ENCODE measurements at places on chromosomes 3 and 15.

DNA sequence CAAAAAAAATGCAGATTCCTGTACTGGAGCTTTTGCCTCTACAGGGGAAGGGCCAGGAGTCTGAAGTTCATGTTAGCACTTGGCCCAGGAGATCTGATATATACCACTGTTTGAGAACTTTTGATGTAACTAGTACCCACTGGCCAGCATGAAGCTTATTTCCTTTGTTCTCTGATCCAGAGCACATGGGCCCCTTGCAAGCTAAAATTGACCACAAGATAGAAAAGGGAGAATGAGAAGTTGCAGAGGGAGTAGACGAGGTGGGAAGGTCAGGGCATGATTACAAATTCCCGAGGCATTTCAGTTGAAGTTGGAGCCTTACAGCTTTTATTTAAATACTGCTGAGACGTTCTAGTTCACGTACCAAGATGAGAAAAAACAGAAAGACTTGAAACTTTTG, 28.2 kb downstream of the TGM4 start:
- ATAC-seq: no peak

- peak; percentile 92 for ATAC-seq
These were observed 27.6 kb downstream of the RFT1 start for GRCh38 chr3:53102601-53103147.

GRCh38 chr15:26325495-26325894, 447.4 kb downstream of the GABRB3 start:
- ATAC-seq: no peak

- ATAC-seq: no peak
These were observed 476.7 kb downstream of the CNTN3 start for GRCh38 chr3:74137790-74138189.

GRCh38 chr3:7843441-7843840, 658.2 kb upstream of the LMCD1 start:
- no peak for ATAC-seq

GRCh38 chr15:72092006-72092405, 25.9 kb downstream of the MYO9A start:
- ATAC-seq: no peak

DNA sequence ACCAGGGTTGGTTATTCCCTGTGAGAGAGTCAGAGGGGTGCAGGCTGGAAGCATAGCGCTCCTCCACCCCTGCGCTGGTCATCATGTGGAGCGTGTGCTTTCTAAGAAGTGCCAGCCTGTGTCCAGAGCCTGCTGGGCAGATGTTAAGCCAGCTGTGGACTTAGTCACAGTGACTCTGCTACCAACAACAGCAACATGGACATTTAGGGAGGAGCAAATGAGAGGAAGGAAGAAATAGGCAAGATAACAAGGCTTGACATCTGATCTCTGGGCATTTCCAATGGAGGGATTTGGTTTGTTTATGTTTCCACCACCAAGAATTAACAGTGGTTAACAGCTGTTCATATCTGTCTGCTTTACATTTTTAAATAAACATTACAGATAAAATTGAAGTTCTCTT, 36.4 kb upstream of the MYZAP start:
- ATAC-seq: no peak

DNA sequence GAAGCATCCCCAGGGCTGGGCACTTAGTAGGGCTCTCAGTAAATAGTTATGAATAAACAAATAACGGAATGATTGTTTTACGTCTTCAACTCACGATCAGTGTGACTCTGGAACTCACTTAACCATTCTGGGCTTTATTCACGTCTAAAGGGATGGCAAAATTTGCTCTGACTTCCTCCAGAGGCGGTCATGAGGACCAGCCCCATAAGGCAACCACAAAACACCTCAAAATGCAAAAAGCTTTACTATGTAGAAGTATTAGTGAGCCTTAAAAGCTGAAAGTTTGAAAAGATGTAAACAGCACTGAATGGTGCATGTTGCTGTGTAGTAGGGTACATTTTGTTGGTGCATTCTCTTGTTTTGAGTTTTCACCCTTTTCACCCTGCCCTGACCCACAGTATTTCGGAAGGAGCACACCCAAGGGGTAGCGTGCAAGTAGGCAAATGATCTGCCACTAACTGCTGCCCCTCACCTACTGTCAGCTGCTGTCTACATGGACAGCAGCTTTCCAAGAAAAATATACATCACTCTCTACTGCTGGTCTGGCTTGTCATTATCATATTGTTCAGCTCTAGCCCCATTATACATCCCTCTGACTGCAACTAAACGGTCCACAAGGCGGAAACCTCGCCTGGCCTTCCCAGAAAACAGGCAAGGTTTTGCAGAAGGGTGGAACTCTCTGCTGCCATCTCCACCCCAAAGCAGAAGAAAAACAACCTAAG, 308.5 kb upstream of the PROK2 start:
- ATAC-seq: peak; percentile 42

- ATAC-seq: no peak
These were observed 99.9 kb downstream of the DHX36 start for GRCh38 chr3:154224366-154224765.

DNA sequence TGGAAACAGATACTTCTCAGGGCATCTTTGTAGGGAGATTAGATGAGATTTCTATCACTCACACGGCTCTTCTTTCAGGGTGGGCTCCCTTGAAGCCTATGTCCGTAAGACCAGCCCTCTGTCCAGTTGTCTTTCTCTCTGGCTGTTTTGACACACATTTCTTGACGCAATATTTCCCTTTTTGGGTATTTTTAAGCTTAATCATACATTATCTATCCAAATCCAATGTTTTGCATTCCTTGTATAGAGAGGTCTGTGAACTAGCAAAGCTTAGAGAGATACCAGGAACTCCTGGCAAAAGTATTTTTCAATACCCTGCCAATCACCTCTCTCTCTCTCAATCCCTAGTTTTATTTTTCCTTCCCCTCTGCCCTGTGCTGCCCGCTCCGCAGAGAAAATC, 79.3 kb downstream of the EOMES start:
- ATAC-seq: no peak

- no peak for ATAC-seq
These were observed 188.1 kb downstream of the XXYLT1 start for GRCh38 chr3:195082811-195083210.

DNA sequence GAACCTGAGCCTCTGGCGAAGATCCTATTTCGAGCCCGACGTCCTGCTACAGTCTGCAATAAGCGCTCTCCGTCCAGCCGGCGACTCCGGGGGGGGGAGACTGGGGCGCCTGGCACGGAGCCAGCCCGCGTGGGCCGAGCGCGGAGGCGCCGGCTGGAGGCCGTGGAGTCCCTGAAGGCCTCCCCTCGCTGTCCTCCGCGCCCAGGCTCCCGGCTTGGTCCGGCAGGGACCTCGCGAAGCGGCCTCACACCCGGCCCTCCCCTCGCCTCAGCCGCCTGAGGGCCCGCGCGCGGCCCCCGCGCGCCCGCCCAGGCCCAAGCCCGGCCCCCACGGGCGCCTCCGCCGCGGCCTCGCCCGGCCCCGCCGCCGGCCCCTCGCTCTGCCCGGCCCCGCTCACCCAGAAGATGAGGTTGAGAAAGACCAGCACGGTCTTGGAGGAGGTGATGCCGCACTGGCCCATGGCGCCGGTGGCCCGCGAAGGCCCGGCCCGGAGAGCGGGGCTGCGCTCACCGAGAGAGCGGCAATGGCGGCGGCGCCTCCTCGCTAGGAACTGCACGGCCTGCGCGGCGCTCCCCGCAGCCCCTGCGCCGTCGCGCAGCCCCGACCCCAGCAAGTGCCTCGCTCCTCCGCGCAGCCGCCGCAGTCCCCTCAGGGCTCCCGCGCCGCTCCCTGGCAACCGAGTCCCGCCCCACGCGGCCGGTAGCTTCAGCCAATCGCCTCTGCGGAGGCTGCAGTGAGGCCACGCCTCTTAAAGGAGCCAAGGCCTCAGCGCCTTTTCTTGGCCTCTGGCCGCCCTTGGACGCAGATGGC, at the start of gene TSPAN3:
Gene TSPAN3, minus strand, starts transcription at position 615 of the 810 bp plus-strand sequence. Its CDS starts 155 bp downstream, at position 460.
- ATAC-seq: peak; percentile 98

- ATAC-seq: no peak
These were observed 15.9 kb upstream of the DRD3 start for GRCh38 chr3:114194750-114195149.

DNA sequence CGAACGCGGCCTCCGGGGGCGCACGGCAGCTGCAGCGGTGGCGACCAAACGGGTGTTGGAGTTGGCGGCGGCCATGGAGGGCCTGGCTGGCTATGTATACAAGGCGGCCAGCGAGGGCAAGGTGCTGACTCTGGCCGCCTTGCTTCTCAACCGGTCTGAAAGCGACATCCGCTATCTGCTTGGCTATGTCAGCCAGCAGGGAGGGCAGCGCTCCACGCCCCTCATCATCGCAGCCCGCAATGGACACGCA, 725 bp downstream of the FEM1B start:
- ATAC-seq: no peak

DNA sequence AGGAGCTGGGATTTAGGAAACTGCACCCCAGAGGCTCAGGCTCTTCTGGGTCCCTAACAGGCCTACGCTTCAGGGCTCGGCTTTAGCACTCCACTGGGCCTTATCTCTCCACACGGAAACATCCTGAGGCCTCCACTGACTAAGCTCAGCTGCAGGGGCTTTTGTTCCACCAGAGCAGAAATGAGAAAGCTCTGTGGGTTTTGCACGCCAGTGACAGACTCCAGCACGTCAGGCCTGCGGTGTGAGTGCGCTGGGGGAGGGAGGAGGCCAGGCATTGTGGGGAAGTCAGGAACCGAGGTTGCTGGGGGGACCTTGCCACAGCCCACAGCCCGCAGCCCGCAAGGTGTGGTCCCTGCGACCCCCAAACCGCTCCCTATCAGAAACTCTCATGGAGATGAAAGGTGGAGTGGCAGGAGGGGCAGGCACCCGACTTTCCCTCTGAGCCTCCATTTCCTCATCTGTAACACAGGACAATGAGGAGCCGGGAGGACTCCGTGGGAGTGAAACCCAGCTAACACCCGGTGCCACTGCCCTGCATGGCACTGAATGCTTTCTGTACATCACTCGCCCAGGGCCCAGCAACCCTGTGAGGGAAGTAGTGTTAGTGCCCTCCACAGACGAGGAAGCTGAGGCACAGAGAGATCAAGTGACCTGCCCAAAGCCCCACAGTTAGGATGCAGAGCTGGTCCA, 106.5 kb downstream of the TPRA1 start:
- peak; percentile 80 for ATAC-seq

GRCh38 chr3:65875393-65876027, 163.2 kb downstream of the MAGI1 start:
- no peak for ATAC-seq

DNA sequence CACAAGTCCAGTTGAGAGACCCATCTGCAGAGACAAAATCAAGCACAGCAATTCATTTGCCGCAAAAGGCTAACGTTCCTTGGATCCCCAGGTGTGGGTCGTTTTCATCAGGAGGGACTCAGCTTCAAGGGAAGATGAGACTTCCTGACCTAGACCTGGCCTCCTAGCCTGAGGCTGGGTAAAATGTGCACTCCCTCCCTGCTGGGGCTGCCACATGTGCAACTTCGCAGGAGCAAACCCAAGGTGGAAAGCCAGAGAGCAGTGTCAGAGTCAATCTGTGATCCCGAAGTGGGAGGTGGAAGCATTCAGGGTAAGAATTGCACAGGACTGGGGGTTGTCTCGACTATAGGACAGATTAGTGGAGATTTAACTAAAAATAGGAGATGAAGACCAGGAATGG, 164.7 kb upstream of the UMPS start:
- no peak for ATAC-seq

DNA sequence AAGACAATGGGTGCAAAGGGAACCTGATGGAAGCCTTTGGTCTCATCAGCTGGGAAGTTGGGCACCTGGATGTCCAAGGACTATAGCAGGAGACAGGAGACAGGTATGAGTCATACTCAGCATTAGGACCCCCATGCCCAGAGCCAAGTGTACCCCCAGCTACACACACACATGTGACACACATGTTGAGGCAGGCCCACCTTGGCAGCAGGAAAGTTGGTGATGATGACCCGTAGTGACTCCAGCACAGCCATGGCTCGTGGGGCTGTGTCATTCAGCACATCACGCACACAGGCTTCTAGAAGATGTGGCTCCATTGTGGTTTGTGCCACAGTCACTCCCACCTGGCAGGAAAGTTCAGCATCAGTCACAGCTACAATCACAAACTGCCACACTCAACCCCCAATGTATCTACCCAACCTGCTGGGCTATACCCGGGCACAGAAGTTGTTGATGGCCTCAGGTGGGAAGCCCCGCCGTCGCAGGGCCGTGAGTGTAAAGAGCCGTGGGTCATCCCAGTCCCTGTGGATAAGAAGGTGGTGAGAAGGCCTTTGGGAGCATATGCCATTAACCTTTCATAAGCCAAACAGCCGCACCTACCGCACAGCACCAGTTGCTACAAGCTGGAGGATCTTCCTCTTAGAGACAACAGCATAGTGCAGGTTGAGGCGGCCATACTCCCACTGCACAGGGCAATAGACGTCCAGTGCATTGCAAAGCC, 5.2 kb upstream of the QRICH1 start:
- no peak for ATAC-seq

- ATAC-seq: no peak
These were observed 49.1 kb downstream of the TLNRD1 start for GRCh38 chr15:81049835-81050234.

- no peak for ATAC-seq
These were observed 427.0 kb upstream of the RARB start for GRCh38 chr3:25000971-25001591.

GRCh38 chr3:39388741-39389248, 5.6 kb downstream of the SLC25A38 start:
- peak; percentile 78 for ATAC-seq

DNA sequence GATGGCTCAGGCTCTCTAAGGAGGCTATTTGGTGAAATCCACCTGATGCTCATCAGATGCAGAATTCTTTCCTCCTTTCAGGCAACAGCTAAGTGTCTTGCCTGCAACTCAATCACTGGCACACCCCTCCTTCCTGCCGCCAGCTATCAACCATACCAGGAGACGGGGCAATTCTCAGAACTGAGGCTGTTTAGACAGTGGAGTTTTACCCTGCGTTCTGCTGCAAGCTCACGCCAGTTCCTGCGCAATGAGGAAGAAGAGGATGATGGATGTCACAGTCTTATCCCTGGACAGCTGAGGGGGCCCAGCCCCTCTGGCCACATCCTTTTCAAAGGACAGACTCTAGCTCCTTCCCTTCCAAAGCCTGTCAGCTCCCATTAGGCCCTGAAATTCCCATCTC, 7.0 kb upstream of the MANF start:
- no peak for ATAC-seq

DNA sequence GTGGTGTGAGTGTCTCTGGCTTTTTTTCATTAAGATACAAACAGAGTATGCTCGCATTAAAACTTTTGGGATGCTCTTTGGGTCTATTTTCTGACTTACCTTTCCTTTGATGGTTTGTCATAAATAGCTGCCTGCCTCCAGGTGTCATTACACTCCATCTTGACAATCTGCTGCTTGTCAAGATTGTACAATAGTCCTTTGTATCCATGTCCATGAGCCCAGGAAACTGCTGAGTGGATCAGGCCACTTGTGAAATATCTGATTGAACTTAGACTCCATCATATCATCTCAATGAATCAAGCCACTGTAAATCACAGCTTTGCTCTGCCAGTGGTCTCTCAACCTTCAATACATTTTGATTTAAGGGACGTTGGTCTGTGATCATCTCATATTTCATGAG, 135.2 kb downstream of the ECT2 start:
- no peak for ATAC-seq

DNA sequence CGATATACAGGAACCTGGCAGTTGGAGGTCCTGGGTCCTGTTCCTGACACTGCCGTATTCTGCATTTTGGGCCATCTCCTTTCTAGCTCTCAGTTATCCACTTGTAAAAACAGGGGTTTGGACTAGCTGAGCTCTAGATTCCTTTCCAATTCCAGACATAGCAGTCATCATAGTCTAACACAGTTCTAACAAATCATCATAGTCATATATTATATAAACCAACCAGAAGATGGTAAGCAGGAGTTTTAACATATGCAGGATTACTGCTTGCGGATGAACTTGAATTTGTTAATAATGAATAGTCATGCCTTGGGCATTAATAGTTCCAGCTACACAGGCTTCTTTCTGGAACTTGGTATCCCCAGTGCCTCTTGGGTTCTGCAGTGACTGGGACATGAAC, 26.6 kb downstream of the MASP1 start:
- no peak for ATAC-seq
